A549 treated with ZK216348 at 1 μM for 4 hours (cell line): ENCODE measurements at places on chromosomes 1 and 21. TPM values are rescaled to one million over a fixed set of nuclear protein-coding genes. Genes with fewer than 3 reads are reported as not detected.

HLX gene
- total RNA-seq: 3.9 to 6.2 TPM (median 5.3 TPM) in 5 replicates

CCDC185 gene
- total RNA-seq: 0.07 to 0.12 TPM in 2 of 5 replicates, not detected in the others

HAPLN2 gene
- 0.11 to 0.43 TPM (median 0.20 TPM) in 3 of 5 replicates, not detected in the others for total RNA-seq

SYCP1 gene
- not detected in 5 replicates for total RNA-seq

CCDC27 gene
- not detected in 5 replicates for total RNA-seq

FMO1 gene
- not detected in 5 replicates for total RNA-seq

KRTAP12-2 gene
- not detected in 5 replicates for total RNA-seq

PGLYRP4 gene
- not detected in 5 replicates for total RNA-seq

TCHH gene
- 0.19 to 0.36 TPM (median 0.29 TPM) in 5 replicates for total RNA-seq

KRTAP20-3 gene
- not detected in 5 replicates for total RNA-seq

TIE1 gene
- not detected in 5 replicates for total RNA-seq

KNCN gene
- total RNA-seq: not detected in 5 replicates

TSHB gene
- not detected in 5 replicates for total RNA-seq

HES4 gene
- total RNA-seq: 20.9 to 80.4 TPM (median 64.7 TPM) in 5 replicates
